ENCODE measurements at places on chromosomes 1 and 21.

GRCh38 chr1:97904534-97904933 lies 16.3 kb downstream of the DPYD start:
- no peak for DNase-seq

GRCh38 chr1:61753998-61754508 lies 11.8 kb downstream of the PATJ start:
- no peak for DNase-seq

- no peak for DNase-seq
Measured at GRCh38 chr1:19309123-19309813, 2.7 kb downstream of the AKR7A2 start.

DNA sequence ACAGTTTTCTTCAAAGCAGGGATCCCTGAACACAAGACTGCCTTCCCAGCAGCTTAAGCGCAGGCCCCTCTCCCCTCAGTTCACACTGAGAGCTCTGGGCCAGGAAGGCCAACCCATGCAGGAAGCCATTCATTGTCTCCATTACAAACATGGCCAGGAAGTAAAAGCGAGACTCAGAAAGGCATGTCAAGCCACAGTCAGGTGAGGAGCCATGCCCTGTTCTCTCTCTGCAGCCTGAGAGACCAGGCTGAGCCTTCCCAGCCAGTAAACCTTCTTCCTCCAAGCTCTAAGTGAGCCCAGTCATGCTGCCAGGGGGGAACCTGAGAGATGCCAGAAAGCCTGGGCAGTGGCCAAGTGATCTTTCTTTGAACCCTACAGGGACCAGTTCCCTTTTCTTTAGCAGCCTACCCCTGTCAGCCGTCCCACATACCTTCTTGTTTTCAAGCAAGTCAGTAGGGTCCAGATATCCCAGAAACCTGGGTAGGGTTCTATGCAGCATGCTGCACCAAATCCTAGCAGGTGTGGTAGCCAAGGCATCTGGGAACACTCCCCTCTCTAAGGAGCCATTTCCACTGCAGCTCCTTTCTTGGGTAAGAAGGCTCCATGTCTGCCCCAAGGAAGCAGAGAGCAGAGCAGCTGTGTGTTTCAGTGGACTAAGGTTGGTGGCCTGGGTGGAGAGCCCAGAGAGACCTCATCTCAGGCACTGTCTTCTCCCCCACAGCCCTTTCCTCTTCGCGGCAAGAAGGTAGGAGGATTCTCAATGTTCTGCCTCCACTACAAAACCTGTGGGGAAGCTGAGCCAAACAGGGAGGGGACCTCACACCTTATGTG lies 977 bp downstream of the TRAF3IP3 start:
- DNase-seq: peak; percentile 55

GRCh38 chr1:211420389-211420788 lies 71.6 kb downstream of the RD3 start:
- DNase-seq: no peak

GRCh38 chr1:240282061-240282830 lies 190.6 kb downstream of the FMN2 start:
- DNase-seq: no peak

DNA sequence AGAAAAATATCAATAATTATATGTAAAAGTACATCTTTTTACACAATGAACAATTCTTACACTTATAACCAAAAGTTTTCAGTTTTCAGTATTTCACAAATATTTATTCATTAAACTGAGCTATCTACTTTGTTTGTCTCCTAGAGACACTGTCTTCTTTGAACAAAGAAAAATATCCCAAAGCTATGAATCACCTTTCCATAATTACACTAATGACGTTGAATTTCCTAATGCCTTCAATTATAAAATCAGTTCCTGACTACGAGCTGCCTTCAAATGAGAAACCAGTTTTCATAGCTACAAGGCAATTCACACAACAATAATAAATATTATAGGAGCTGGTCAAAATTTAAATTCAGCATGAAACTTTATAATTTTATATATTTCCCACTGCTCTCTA lies 201.8 kb upstream of the BRINP3 start:
- no peak for DNase-seq

- no peak for DNase-seq
Measured at GRCh38 chr1:100456880-100457279, 81.1 kb upstream of the GPR88 start.

GRCh38 chr1:94888201-94888600 lies 38.7 kb downstream of the CNN3 start:
- no peak for DNase-seq

- DNase-seq: no peak
Measured at GRCh38 chr1:11196945-11197344, 7.8 kb downstream of the ANGPTL7 start.

- peak; percentile 66 for DNase-seq
Measured at GRCh38 chr1:225848030-225848955, 33.9 kb downstream of the TMEM63A start.

DNA sequence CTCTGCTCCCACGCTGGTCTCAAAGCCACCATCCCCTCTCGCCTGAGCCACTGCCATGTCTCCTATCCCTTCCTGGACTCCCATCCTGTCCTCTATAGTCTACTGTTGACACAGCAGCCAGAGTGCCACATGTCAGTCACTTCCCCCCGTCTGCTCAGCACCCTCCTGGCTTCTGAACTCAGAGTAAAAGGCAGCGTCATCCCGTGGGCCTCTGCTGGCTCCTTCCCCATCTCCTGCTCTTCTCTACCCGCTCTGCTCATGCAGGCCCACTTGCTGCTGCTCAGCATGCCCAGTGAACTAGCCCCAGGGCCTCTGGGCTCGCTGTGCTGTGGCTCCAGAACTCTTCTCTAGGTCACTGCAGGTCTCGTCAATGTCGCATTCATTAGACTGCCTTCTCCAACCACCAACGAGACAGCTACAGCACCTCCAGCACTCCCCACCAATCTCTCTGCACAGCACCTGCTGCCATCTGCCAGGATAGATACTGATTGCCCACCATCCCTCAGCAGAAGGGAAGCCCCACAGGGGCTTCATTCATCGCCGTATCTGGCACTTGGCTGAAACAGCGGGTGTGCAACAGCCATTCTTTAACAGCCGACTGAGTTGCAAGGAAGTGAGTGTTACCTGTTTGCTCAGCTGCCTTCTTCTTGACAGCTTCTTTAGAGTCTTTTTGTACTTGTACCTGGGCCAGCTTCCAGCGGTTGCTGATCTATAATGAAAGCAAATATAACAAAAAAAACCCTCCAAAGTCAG lies 11.8 kb upstream of the SRM start:
- DNase-seq: no peak

GRCh38 chr1:166978821-166979220 lies 3.5 kb upstream of the ILDR2 start:
- DNase-seq: no peak

GRCh38 chr1:38962113-38962512 lies 20.5 kb upstream of the RHBDL2 start:
- no peak for DNase-seq

DNA sequence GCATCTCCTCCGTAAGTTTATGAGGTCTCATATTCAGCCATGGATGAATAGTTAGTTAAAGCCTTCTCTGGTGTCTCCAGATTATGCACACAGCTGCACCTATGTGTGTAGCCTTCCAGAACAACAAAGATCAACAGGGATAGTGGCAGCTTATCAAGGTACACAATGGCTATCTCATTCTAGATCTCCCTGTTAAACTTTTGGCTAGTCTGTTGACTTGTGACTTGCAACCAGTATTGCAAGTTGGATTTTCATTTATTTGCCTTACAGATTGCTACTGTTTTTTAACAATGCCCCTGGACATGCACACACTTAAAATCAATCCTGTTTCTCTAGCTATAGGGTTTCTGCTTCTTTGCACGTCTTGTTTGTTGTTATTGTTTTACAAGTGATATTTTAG lies 363.2 kb downstream of the OMA1 start:
- DNase-seq: no peak

GRCh38 chr21:8990326-8991087 lies 1530.9 kb upstream of the TPTE start:
- DNase-seq: no peak

GRCh38 chr1:57770772-57771171 lies 346.9 kb upstream of the DAB1 start:
- no peak for DNase-seq

- DNase-seq: no peak
Measured at GRCh38 chr1:35588197-35588910, 15.2 kb downstream of the TFAP2E start.

DNA sequence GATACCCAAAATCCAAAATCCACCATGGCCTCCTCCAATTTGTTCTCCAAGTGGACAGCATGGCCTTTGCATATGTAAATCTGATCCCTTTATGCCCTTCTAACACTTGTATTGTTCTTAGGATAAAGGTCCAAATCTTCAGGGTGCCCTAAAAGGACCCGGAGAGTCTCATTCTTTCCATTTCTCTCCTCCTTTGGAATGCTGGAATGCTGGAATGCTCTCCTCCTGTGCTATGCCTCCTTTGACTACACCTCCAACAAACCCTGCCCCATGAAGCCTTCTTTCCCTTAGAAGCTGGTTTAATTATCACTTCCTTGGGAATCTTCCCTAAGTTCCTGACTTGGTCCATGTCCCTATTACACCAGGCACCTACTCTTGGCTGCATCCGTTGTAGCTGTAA lies 484.8 kb upstream of the RUNX1 start:
- DNase-seq: no peak

GRCh38 chr1:75996196-75996595 lies 64.0 kb upstream of the ASB17 start:
- DNase-seq: no peak

DNA sequence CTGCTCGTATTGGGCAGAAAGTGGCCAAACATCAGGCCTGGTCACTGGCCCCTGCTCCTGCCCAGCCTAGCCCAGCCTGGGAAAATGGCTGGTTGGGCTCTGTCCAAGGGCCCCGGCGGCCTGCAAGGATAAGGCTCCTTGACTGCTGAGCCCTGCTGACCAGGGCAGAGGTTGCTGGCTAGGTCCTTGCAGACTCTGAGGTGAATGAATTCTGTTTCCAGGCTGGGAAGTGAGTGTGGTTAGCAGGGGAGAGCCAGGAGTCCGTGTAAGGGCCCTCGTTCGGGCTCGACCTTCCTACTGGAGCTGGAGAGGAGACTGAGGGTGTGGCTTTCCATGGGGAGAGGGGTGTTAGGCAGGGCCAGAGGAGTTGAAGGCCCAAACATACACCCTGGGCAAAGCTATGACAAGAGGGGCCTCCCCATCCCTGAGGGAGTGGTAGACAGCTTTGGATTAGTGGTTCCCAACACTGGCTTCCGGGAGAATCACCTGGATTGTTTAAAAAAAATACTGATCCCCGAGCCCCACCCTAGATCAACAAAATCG lies 20.6 kb downstream of the CSF1 start:
- no peak for DNase-seq

- DNase-seq: no peak
Measured at GRCh38 chr1:101603726-101604125, 366.9 kb downstream of the S1PR1 start.
